ENCODE measurements at places on chromosomes 6 and 20.

- no peak for DNase-seq
These were observed 22.1 kb downstream of the BMP5 start for GRCh38 chr6:55853008-55854001.

- DNase-seq, result peak; percentile 73
These were observed 677 bp downstream of the NEURL2 start for GRCh38 chr20:45890077-45890984.

- no peak for DNase-seq
These were observed 26.9 kb downstream of the MUC22 start for GRCh38 chr6:31037169-31037568.

GRCh38 chr6:448296-449056 lies 56.9 kb downstream of the IRF4 start:
- peak; percentile 28 for DNase-seq

DNA sequence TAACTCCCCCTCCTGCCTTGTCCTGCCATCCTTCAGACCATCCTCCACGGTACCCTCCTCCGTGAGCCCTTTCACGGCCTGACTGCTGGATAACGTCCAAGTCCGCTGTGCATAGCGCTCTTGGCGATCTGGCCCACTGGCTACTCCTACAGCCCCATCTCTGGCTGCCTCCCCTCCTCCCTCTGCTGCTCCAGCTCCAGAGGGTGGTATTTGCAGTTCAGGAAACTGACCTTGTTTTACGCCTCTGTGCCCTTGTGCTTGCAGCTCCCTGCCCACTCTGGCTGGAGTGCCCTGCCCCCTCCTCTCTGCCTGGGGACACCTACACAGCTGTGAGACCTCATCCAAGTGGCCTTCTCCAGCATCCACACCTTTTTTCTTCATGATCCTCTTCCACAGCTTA lies 6.5 kb upstream of the RREB1 start:
- DNase-seq, result no peak

DNA sequence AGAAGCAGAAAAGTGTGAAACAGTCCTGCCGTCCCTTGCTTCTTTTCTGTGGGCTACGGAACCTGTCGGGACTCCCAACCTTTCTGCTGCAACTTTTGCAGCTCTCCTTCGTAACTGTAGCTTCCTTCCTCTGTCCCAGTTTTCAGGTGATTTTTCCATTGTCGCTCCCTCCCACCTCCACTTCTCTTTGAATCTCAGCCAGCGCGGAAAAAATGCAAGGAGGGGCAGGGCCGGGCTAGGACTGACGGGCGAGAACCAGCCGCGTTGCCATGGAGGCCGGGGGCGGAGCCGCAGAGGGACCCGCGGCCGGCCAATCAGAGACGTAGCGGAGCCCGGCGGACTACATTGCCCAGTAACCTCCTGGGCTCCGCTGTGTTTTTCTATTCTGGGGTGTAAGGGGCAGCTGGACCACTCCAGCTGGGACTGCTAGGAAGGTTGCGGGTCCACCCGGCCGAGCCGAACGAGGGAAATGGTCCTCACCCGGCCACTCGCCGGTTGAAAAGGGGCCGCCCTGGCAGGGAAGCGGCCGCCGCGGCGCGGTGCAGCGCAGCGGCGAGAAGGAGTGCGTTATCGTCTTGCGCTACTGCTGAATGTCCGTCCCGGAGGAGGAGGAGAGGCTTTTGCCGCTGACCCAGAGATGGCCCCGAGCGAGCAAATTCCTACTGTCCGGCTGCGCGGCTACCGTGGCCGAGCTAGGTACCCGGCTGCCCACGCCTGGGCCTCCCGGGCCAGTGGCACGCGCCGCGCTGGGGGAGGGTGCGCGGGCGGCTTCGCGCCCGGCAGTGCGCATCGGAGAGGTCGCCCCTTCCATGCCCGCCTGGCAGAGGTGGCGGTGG lies at the start of the genes CYP39A1 and SLC25A27:
CYP39A1 (minus strand) TSS at position 216 of the 836 bp plus-strand sequence. CDS start 236 bp downstream, outside the sequence.
SLC25A27 (plus strand) TSS at position 373 of the 836 bp plus-strand sequence; CDS start at position 591, 218 bp downstream.
- DNase-seq, result peak; percentile 88

GRCh38 chr6:97399208-97399607 lies 116.2 kb upstream of the MMS22L start:
- no peak for DNase-seq

- no peak for DNase-seq
These were observed 63.0 kb upstream of the EYA2 start for GRCh38 chr20:46831633-46832011.

GRCh38 chr20:1711826-1712601 lies 54.4 kb upstream of the SIRPG start:
- no peak for DNase-seq

DNA sequence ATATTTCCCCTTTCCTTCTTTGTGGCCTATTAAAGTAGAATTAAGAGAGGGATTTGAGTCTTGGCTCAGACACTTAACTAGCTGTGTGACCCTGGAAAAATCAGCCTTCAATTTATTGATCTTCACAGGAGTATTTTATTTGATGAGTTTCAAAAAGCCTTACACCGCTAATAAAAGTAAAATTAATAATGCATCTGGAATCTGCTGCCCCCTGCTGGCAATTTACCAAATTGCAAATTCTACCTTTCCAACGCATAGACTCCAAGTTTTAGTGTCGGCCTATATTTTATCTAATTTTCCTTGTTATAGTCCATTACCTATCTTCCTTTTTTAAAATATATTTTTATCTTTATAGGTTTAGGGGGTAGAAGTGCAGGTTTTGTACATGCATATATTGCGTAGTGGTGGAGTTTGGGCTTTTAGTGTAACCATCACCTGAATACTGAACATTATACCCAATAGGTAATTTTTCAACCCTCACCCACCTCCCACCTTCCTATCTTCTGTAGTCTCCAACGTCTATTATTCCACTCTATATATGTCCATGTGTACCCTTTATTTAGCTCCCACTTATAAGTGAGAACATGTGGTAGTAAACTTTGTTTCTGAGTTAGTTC lies 46.3 kb downstream of the GOPC start:
- peak; percentile 61 for DNase-seq

DNA sequence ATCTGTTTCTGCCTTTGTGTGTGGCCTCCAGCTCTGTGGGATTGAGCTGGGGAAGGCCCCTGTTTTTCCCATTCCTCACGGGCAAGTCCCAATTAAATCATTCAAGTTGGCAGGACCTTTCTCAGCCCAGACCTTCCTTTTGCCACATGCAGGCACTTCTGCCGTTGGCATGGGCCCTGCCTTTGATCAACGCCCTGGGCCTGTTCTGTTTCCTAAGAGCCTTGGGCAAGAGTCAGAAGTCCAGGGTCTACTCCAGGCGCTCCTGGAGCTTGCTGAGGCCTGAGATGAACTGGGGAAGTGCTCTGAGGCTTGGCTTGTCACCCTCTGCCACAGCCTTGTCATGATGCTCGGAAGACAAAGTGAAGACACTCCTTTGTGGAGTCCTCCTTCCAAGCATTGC lies 7.1 kb downstream of the IP6K3 start:
- DNase-seq, result no peak

GRCh38 chr20:50584687-50585086 lies 74.5 kb downstream of the PTPN1 start:
- no peak for DNase-seq

GRCh38 chr6:114292431-114292830 lies 50.4 kb downstream of the HS3ST5 start:
- no peak for DNase-seq

DNA sequence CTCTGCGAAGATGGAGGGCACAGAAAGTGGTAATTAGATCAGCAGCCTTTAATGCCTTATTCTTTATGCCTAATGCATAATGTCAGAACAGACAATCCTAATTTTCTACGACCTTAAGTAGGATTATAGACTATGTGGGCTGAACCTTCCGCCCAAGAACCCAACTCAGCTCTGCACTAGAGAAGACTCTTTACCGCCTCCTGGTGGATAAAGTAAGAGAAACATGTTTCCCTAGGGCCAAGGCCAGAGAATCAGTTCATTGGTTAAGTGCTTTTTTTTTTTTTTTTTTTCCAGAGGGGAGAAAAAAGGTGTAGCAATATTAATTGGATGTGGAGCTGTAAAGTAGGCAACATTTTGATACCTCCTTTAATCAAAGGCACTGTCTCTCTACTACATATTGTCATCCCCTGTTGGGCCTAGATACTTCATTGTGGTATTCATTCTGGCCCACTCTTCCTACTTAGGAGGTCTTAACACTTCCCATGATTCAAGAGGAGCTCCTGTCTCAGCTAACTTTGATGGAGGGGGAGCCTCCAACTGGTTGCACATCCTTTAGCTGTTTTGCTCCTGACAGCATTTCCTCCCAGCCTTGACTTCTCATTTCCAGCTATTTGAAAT lies 124.9 kb upstream of the NRN1 start:
- DNase-seq, result no peak

DNA sequence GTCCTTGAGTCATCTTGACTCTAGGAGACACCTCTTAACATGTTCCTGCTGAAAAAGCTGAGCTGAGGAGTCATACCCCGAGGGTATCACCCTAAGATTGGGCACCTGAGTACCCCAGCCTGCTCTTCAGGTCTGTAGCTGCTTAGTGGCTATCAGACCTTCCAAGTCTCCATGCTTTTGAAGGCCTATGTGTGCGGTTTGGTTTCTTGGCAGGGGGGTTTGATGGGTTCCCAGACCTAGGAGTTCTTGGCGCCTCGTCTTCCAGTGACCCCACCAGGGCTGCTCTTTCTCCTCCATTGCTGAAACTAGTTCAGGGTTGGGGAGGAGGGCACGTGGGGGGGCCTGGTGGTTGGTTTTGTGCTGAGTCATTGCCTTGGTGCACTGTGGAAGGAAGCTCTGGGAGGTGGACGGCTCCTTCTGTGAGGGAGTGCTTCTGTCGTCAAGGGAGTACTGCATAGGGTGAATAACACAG lies 20.1 kb downstream of the IGF2R start:
- no peak for DNase-seq

DNA sequence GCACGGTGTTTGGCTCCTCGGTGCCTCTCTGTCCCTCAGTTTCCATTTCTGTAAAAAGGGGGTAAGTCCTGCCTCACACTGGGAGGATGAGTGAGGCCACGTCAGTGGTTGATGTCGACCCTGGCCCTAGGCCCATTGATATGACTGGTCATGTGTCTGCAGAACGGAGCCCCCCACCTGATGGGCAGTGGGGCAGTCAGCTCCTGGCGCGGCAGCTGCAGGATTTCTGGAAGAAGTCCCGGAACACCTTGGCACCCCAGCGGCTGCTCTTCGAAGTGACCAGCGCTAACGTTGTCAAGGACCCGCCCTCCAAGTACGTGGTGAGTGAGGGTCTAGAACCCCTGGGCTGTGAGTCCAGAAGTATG lies 1.2 kb downstream of the SNX21 start:
- DNase-seq, result no peak

DNA sequence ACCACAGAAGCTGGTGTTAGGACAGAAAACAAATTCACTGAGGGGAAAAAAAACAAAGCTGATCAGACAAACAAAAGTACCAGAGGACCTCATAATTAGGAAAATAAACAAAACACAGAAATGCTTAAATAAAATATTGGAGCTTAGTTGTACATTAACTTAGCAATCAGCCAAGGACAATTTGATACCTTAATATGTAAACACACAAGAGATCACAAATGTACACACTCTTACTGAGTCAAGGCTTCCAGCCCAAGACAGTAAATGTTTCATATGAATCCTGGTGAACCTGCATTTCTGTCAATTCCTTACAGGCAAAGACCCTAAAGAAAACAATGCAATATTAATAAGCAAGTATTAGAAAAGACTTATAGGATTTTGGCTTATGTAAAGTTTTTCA lies 62.0 kb upstream of the SPTLC3 start:
- no peak for DNase-seq

DNA sequence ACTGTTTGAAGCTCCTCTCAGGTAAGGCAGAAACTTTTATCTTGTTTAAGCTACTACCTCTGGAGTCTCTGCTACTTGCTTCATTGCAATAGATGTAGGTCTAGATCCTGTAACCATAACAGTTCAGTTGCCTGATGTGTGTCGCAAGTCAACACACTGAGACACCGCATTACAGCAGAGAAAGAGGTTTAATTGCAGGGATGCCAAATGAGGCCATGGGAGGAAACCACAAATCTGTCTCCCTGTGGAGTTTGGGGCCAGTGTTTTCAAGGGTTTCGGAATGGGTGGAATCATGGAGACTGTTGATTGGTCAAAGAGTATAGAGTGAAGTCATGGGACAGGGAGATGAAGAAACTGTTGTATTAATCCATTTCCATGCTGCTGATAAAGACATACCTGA lies 57.1 kb upstream of the RBM24 start:
- DNase-seq, result no peak

DNA sequence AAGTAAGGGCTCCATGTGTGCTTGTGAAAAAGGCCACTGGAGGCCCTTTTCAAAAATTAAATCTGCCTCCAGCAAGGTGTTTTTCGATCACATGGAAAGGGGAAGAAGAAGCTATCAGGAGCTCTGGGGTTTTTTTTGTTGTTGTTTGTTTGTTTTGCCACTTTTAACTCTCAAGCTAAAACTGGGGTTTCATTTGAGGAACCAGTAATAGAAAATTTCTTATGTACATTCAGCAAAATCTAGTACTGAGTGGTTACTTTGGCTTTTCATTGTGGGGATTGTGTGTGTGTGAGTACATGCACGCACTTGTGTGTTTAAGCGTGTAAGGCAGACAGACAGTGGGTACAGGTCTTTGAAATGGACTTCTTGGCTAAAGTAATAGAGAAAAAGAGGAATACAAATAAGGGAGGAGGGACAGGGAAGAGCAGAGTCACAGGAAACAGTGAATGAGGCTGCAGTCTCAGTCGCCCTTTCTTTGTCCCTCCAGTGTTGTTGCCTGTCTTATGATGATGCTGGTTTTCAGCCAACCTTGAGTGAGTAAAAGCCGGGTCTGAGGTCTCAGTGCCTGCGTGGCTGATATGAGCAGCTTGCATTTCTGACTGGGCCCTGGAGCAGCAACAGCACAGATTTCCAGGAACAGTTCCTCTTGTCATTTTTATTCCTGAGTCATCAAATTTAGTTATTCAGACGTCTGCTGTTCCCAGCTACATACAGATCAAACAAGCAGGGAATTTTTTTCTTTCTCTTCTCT lies 26.2 kb downstream of the SLC16A10 start:
- DNase-seq, result peak; percentile 40

- no peak for DNase-seq
These were observed 11.0 kb downstream of the EEF1A1 start for GRCh38 chr6:73509851-73510250.

GRCh38 chr20:46562009-46562372 lies 11.5 kb upstream of the OCSTAMP start:
- DNase-seq, result no peak

- DNase-seq, result no peak
These were observed 7.3 kb downstream of the ANKEF1 start for GRCh38 chr20:10042086-10042485.

- no peak for DNase-seq
These were observed 45.0 kb downstream of the VSTM2L start for GRCh38 chr20:37947943-37948342.

GRCh38 chr20:19973961-19974629 lies 43.1 kb upstream of the NAA20 start:
- no peak for DNase-seq

DNA sequence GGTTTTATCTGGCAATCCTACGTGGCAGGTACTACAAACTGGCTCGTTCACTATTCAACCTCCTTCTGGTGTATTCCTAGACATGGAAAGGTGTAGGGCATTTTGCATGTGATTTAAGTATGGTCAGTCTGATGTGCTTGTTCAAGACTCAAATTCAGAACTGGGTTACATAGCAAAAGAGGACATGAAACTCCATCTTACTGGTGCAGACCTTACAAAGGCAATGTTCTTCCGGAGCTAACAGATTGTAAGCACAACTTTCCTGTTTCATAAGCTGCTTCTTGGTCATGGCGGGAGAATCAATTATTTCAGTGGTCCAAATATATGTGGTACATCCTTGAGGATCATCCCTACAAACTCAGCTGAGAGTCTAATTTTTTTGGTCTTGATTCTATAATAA lies 703.4 kb downstream of the EPM2A start:
- no peak for DNase-seq

GRCh38 chr6:12421596-12421995 lies 131.4 kb downstream of the EDN1 start:
- no peak for DNase-seq
